Amniotic stem cell (primary cell): ENCODE measurements at places on chromosomes 7 and 10.
A peak's percentile ranks its signal among the peaks of the same experiment; 100 is the strongest.

DNA sequence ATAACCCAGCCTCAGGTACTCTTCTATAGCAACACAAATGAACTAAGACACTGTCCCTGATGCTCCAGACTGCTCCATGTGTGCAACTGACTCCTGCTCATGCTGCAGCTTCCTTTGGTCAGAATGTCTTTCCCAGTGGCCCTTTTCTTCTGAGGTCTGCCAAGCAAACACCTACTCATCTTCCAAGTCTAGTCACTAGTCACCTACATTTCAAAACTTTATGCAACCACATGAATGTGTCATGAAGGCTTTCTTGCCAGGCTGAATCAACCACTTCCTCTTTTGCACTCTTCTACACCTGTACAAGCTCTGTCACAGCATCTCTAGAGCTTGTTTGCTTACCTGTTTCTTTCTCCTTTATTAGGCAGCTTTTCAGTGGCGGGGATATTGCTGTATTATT, 75.8 kb downstream of the LSMEM1 start:
- DNase-seq = no peak

GRCh38 chr7:122056977-122057376, 87.1 kb downstream of the AASS start:
- DNase-seq = no peak

DNA sequence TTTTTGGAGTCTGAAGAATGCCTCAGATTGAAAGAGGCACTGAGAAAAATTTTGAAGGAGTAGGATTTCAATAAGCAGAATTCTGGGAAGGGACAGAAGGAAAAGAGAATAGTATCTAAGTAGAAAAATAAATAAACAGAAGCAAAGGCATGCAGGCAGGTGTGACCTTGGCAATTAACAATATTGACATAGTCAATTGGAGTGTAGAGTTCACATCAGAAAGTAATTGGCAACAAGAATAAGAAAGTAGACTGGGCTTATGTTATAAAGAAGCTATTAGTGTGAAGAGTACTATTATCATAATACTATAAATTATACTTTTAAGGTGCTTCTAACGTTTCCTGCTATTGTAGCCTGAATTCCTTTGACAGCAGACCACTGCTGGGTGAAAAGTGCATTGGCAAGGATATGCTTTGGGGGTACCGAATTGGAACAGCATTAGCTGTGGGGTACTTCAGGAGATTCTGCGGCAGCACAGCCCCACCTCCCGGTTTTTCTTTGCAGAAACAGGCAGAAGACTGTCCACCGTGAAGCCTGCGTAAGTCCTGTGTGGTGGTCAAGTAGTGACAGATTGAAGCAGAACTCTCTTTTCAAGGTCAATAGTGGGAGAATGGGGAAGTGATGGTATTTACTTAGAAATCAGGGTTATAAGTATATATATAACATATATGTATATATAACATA, 357.0 kb downstream of the THSD7A start:
- no peak for DNase-seq

- peak; percentile 8 for DNase-seq
Observed at GRCh38 chr10:80177781-80178636, 27.3 kb downstream of the ANXA11 start.

DNA sequence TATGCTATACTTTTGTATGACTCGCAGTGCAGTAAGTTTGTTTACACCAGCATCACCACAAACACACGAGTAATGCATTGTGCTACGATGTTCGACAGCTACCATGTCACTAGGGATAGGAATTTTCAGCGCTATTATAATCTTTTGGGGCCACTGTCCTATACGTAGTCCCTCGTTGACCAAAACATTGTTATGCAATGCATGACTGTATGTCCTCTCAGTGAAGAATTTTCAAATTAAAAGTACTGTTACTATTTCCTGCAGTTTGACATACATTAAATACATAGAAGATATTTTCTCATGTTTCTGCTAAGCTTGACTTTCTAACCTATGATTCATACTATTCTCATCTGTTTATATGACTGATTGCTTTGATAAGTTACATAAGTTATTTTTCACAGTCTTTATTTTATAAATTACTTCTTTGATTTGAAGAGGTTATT, 203.6 kb downstream of the VTI1A start:
- no peak for DNase-seq

DNA sequence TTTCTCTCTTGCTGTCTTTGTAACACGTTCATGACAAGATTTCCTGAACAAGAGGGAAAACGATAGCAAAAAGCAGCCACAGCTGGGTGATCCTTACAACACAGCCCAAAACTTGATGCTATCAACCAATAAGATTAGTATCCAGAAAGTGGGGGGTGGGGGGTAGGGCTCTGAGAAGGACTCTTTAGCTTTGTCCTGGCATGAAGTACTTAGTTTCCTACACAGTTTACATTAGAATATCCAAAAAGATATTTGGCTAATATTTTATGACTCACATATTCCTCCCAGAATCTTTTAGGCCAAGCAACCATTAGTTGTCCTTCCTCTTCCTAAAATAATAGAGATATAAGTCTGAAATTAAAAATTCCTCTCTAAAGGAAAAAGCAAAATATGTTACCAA, 22.9 kb upstream of the LRRC17 start:
- no peak for DNase-seq

- DNase-seq = no peak
Observed at GRCh38 chr7:20785157-20786048, 1.3 kb downstream of the SP8 start.
